HCT116 (cell line): ENCODE measurements at places on chromosomes 2 and 18. TPM values are rescaled to one million over a fixed set of nuclear protein-coding genes. Genes with fewer than 3 reads are reported as not detected.

DNA sequence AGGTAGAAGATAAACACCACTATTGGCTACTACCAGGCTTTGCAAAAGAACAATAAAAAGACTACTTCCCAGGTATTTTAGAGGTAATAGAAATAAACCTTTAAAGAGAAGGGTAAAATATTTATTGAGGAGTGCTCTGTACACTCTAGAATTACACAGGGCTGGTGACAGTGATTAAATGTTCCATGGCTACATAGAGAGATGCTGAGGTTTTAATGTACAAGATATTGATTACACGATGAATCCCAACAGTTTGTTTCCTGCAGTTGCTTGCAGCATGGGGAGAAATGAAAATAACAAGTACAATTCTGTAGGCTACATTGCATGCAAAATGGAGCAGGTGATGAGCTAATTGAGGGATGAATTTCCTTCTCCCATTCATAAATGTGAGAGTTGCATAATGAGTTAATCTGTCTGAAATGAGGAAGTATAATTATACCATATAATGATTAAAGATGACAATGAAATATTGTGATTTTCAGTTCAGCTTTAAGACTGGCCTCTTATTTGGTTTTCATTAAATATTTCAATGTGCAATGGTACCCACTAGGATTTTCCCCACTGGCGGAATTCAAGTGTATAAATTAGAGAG is 266.1 kb downstream of the SOCS6 start:
- peaks cover 16% of the 10 kb centered on the region; the same call in 1 of the 2 replicates for H3K27me3 ChIP-seq
- no peak overlapping the region for H3K4me3 ChIP-seq

GRCh38 chr2:216770050-216770449 is 74.7 kb upstream of the IGFBP5 start:
- no peak overlapping the region for H3K4me3 ChIP-seq
- H3K27ac ChIP-seq = no peak overlapping the region
- H3K4me1 ChIP-seq = no peaks in the 10 kb centered on the region

GRCh38 chr2:220833446-220833845 is 738.7 kb downstream of the EPHA4 start:
- no peaks in the 10 kb centered on the region for H3K4me1 ChIP-seq
- no peaks in the 10 kb centered on the region for H3K36me3 ChIP-seq
- no peak overlapping the region for H3K27ac ChIP-seq
- H3K4me3 ChIP-seq = no peak overlapping the region
- no peak for DNase-seq

DNA sequence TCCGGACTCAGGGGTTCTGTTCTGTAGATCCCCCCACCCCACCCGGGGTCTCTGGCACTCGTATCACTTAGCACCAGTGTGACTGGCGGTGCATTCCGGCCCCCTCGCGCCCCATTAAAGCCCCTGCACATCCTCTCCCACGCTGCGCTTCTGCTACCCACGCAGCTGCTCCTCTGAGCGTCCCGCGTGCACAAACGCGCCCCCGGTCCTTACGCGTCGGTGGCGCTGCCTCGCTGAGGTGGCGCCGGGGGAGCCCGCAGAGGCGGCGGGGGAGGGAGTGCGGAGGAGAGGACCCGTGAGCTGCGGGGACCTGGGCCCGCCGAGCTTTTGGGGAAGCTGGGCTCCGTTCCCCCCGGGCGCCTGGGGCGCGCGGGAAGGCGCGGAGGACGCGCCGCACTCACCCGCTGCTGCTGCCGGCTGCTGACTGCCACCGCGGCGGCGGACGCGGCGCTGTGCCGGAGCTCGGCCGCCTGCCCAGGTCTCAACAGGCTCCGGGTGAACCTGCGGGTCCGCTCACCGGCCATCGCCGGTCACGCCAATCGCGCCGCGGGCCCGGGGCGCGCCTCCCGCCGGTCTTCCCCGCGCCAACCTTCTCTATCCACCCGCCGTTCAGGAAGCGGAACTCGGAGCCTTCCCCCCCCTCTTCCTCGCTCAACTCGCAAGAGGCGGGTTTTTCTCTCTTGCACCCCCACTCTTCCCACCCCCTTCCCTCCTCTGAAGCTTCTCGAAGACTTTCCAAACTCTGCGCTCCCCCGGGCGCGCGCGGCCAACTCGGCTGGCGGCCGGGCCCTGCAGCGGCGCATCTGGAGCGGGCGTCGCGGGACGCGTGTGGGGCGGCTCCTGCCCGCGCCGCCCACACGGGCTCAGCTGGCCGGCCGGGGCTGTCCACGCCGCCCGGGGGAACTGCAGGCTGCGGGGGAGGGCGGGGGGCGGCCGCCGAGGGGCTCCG is at the start of gene DOCK10:
TSS of gene DOCK10 (minus strand) at position 618 of the 949 bp plus-strand sequence. CDS start at position 524, 94 bp downstream.
- DNase-seq = no peak
- H3K27ac ChIP-seq = no peak within 1 kb of the TSS
- H3K4me3 ChIP-seq = no peak within 1 kb of the TSS
- H3K36me3 ChIP-seq = no peaks in the 10 kb centered on the region
- no peaks in the 10 kb centered on the region for H3K27me3 ChIP-seq
- no peaks in the 10 kb centered on the region for H3K4me1 ChIP-seq

GRCh38 chr18:80227472-80227871 is 19.8 kb downstream of the PARD6G start:
- no peaks in the 10 kb centered on the region for H3K27me3 ChIP-seq
- no peak for DNase-seq
- H3K4me3 ChIP-seq = no peak overlapping the region
- no peaks in the 10 kb centered on the region for H3K36me3 ChIP-seq
- no peaks in the 10 kb centered on the region for H3K4me1 ChIP-seq
- H3K27ac ChIP-seq = no peak overlapping the region

DNA sequence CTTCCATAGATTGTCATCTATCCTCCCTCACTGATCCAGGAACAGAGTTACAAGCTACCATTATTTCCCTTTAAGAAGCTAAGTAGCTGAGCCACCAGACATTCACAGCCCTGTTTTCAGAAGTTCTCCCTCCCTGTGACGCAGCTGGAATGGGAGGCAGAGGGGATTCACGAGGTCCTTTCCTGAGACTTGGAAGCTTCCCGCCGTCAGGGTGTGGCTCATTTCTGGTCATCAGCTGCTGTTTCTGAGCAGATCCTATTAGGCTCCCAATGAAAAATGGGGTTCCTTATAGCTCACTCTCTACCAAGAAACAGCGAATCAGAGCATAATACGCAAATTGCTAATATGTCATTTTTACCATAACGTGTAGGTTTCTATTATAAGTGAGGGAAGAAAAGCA is 559.3 kb upstream of the ID2 start:
- no peaks in the 10 kb centered on the region for H3K36me3 ChIP-seq
- peaks cover 6% of the 10 kb centered on the region; the same call in 1 of the 2 replicates for H3K4me1 ChIP-seq
- DNase-seq = no peak
- H3K27me3 ChIP-seq = no peaks in the 10 kb centered on the region
- no peak overlapping the region for H3K27ac ChIP-seq
- H3K4me3 ChIP-seq = no peak overlapping the region

The PLEKHB2 gene
- 94.8 TPM for total RNA-seq

The CPO gene
- total RNA-seq = 0.32 TPM

The L3MBTL4 gene
- not detected for total RNA-seq

The KLHL30 gene
- 0.61 TPM for total RNA-seq

The CNGA3 gene
- total RNA-seq = not detected

The MRPS5 gene
- 70.6 TPM for total RNA-seq
